HuH-7.5 (cell line): ENCODE measurements at places on chromosomes 16 and 17.

GRCh38 chr16:27322858-27323780 lies 9.3 kb downstream of the IL4R start:
- DNase-seq, result peak; percentile 40

DNA sequence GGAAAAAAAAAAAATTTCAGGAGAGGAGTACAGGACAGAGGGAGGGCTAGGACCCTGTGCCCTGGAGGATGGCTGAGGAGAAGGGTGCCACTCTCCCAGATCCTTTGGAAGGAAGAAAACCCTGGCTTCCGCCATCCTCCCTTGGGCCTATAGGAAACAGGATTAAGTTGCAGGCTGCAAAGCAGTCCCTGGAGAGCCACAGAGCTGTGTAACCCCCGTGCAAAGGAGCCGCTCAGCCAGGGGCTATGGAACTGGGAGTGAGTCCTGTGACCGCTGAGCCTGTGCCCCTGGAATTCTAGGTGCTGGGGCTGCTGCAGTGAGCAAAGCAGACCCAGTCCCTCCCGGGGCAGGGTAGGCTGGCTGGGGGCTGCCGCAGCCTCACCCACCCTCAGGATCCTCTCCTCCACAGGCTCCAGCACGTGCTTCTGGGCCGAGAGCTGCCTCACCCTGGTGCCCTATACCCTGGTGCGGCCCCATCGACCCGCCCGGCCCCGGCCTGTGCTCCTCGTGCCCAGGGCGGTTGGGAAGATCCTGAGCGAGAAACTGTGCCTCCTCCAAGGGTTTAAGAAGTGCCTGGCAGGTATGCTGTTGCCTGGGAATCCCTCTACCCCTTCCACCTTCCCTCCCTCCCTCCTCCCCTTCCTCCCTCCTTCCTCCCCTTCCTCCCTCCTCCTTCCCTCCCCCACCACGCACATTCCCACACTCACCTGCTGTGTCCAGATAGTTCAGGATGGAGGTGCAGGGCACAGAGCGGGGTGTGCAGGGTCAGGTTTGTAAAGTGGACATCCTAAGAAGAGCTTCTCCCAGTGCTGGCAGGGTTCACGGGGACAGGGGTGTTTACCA lies 15.3 kb downstream of the SGSH start:
- no peak for DNase-seq

DNA sequence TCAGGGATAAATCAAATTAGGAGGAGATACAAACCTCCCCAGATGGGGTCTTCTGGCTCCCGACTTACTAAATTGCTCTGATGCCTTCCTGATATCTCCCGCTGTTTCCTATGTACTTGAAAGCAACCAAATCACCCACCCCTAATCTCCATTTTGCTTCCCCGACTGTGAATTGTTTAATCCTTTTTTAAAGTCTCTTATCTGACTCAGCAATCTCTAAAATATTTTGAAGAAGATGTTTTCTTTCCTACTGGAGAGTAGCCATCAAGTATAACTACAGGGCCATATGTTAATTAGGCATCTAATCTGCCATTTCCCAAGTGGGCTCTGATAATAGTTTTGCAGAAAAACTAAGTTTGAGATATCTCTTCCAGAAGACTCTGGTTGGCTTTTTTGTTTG lies 365.2 kb upstream of the MAF start:
- no peak for DNase-seq

GRCh38 chr16:69932228-69932627 lies 18.9 kb upstream of the CLEC18A start:
- no peak for DNase-seq

GRCh38 chr17:15298176-15298575 lies 33.0 kb upstream of the PMP22 start:
- DNase-seq, result no peak

DNA sequence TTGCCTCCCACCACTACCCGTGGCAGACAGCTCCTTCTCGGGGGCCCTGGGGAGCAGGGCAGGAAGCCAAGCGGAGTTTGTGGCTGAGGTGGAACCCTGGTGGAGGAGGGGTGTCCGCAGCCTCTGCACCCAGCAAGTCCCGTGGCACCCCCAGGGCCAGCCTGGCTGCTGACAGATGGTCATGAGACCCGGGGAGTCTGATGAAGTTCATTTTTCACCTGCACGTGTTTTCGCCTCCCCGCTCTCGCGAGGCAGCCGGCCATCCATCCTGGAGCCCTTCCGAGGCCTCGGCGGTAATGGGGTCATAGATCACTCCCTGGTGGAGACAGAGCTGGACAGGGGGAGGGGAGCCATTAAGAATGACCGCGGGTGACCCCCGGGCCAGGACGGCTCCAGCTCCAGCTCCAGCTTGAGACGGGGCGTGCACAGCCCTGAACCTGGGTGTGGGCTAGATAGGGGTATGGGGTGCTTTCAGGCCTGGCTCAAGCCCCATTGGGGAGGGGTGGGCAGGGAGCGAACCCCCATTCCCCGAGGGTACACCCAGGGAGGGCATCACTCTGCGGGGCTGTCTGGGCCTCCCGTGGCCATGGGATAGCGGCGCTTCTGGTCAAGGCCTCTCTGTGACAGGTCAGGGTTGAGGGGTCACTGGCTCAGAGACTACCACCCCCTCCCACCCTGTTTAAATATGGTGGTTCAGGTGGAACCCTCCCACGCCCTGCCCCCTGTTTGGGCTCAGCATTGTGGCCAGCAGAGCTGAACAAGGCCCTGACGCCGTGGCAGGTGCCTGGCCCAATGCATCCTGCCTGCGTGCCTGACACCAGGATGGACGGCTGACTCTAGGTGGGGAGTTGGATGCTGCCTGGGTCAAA lies 227.4 kb upstream of the GSE1 start:
- peak; percentile 94 for DNase-seq

DNA sequence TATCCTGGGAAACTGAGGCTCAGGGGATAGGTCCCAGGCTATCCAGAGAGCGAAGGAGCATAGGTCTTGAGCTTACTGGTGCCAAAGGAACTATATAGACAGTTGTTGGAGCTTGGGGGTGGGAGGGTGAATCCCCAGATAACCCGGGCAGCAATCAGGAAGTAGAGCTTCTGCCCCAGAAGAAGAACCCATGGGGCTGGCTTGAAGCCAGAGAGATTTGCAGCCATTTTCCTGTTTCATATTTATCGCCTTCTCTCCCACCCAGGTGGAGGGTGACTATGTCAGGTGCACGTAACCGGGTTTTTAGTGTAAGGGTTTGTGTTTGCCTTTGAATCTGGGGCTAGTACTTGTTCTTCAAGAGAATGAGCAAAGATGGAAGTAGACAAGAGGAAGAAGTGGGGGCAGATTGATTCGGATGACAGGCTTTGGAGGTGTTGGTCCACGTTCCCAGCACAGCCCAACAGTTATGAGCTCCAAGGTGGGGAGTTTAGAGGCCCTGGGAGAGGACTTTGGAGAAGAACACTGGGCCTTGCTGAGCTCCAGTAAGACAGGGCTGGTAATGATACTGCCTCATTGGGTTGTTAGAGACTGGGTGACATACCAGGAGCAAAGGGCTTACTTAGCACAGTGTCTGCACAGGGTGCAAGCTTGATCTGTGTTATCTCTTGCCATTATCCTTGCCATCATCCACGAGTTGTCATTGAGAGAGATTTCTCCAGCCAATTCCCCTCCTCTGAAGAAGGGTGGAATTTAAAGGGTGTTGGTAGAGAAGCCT lies 145.6 kb downstream of the CCDC182 start:
- DNase-seq, result no peak

DNA sequence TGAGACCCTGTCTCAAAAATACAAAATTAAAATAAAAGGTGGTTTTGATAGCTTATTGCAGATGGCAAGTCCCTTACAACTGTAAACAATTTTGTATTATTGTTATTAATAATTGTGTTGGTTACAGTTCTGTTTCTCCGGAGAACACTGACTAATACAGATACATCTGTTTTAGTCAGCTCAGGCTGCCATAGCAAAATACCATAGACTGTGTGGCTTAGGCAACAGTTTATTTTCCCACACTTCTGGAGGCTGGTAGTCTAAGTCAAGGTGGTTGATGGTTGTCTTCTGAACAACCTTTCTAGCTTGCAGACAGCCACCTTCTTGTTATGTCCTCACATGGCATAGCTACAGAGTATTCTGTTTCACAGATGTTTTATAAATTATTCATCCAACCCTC lies 14.2 kb upstream of the IL21R start:
- DNase-seq, result no peak

- DNase-seq, result no peak
Measured at GRCh38 chr17:57482657-57483056, 226.3 kb downstream of the MSI2 start.

- DNase-seq, result no peak
Measured at GRCh38 chr17:57956291-57957119, 1.3 kb upstream of the CUEDC1 start.

DNA sequence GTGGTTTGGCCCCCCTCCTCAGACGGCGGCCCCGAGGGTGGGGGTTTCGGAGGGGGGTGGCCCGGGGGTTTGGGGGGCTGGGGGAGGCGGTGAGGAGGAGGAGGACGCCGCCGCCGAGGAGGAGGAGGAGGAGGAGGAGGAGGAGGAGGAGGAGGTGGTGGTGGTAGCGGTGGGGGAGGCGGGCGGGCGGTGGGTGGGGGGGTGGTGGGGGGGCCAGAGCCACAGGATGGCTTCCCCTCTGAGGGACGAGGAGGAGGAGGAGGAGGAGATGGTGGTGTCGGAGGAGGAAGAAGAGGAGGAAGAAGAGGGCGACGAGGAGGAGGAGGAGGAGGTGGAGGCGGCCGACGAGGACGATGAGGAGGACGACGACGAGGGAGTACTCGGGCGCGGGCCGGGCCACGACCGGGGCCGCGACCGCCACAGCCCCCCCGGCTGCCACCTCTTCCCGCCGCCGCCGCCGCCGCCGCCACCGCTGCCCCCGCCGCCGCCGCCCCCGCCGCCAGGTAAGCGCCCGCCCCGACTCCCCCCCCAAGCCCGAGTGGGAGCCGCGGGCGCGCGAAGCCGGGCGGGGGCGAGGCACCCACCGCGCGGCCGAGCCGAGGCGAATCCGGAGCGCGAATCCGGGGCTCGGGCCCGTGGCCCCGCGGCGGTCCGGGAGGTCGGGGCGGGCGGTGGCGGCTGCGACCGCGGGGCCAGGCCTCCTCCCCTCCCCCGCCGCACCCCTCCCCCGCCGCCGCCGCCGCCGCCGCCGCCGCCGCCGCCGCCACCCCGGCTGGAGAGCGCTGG lies 3.8 kb upstream of the CHD3 start:
- peak; percentile 39 for DNase-seq

GRCh38 chr16:73405851-73406250 lies 357.9 kb upstream of the ZFHX3 start:
- no peak for DNase-seq

GRCh38 chr16:20878682-20879147 lies 21.4 kb downstream of the DCUN1D3 start:
- no peak for DNase-seq

DNA sequence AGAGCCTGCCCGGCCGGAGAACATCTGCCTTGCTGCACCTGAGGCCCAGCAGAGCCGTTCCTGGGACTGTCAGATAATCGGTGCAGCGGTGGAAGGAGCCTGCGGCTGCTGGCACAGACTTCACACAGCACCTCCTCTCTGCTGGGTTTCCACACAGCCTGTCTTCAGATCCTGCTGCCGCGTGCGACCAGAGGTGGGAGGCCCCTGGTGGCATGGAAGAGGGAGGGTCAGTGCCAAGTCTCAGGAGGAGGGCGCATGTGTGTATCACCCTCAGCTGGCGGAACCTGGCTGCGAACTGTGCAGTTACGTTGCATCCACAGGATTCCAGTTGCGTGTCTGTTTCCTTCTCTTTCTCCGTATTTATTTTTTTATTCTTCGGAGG lies 3.3 kb downstream of the CDK5R1 start:
- no peak for DNase-seq

- no peak for DNase-seq
Measured at GRCh38 chr17:47895347-47895855, 635 bp upstream of the SP2 start.

- no peak for DNase-seq
Measured at GRCh38 chr16:29663016-29663806, at the start of gene SPN. TSS of gene SPN (plus strand) at chr16:29663247. CDS start at chr16:29663729, 482 bp downstream.

GRCh38 chr16:49618955-49619354 lies 237.0 kb downstream of the ZNF423 start:
- DNase-seq, result no peak

DNA sequence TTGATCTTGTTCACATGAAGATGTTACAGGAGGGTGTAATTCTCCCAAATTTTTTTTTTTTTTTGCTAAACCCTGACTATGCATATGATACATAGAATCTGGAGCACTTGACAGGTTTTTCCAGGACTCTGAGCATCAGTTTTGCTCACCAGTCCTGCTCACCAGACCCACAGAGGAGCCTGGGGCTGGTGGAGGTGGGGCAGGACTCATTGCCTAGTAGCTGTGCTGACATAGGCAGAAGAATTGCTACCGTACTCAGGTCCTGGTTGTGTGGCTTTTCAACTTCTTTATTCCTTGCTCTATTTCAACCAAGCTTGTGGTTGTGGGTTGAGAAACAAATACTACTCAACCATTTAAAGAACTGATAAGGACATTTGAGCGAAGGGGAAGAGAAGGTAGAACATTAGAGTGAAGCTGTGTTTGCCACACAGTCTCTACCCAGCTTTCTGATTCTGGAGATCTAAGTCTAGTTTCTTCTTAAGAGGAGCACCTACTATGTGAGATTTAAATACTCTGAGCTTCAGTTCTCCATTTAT lies 212.4 kb downstream of the UTP18 start:
- no peak for DNase-seq

DNA sequence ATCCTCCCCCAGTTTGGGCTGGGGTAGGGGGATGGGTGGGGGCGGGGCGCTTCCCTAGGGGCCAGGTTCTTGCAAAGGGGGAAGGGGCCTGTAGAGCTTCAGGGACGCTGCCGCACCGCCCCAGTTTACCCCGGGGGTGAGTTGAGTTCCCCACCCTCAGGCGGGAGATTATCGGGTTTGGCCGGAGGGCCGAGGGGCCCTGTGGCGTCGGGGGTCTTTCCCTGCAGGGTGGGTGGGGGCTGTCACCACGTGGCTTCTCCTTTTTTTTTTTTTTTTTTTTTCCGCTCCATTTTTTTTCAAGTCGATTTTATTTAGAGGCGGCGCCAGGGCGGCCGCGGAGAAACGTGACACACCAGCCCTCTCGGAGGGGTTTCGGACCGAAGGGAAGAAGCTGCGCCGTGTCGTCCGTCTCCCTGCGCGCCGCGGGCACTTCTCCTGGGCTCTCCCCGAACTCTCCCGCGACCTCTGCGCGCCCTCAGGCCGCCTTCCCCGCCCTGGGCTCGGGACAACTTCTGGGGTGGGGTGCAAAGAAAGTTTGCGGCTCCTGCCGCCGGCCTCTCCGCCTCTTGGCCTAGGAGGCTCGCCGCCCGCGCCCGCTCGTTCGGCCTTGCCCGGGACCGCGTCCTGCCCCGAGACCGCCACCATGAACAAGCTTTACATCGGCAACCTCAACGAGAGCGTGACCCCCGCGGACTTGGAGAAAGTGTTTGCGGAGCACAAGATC lies at the start of gene IGF2BP1:
Gene IGF2BP1, plus strand, starts transcription at position 283 of the 724 bp plus-strand sequence. Its CDS starts 361 bp downstream, at position 644.
- DNase-seq, result peak; percentile 80
